ENCODE measurements at places on chromosomes 5 and 9. TPM values are rescaled to one million over a fixed set of nuclear protein-coding genes. Genes with fewer than 3 reads are reported as not detected.

SOX30 gene
- 0.16 TPM for polyA plus RNA-seq

PCDHB12 gene
- polyA plus RNA-seq = 0.18 TPM

DNA sequence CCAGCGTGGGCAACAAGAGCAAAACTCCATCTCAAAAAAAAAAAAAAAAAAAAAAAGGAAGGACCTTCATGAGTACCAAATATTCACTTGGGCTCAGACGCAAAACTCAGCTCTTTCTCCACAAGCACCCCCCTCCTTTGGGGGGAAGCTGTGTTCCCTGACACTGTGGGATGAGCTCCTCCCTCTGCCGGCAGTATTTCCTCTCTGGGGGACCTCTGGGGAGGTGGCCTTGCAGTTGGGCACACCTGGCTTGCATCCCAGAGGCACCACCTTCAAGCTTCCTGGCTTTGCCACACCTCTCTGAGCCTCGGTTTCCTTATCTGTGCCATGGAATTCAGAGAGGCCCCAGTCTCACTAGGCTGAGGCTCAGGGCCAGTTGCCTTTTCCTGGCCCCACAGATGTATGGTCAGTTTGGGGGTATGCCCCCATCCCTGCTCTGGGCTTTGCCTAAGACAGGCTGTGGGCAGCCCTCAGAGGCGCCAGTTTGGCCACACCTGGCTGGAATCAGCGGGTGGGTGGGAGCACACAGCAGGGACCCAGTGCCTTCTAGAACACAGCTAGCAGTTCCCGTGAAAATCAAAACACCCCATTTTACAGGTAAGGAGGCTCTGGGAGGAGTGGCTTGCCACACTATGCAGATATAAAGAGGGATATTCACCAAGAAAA, 157.5 kb upstream of the IER5L start:
- no peaks in the 10 kb centered on the region for H3K36me3 ChIP-seq
- H3K27me3 ChIP-seq = peaks cover 2% of the 10 kb centered on the region
- DNase-seq = no peak
- H3K27ac ChIP-seq = peak overlapping the region; percentile 9

- no peak overlapping the region for H3K27ac ChIP-seq
- DNase-seq = no peak
- no peaks in the 10 kb centered on the region for H3K27me3 ChIP-seq
These were observed 144.2 kb downstream of the PDZD2 start for GRCh38 chr5:31783086-31783645.

HRCT1 gene
- 6.1 TPM for polyA plus RNA-seq

RGS7BP gene
- 0.09 TPM for polyA plus RNA-seq

- H3K27ac ChIP-seq = no peak overlapping the region
- H3K4me3 ChIP-seq = no peak overlapping the region
- no peaks in the 10 kb centered on the region for H3K27me3 ChIP-seq
These were observed 127.6 kb upstream of the CYLC2 start for GRCh38 chr9:102867488-102867887.

DNA sequence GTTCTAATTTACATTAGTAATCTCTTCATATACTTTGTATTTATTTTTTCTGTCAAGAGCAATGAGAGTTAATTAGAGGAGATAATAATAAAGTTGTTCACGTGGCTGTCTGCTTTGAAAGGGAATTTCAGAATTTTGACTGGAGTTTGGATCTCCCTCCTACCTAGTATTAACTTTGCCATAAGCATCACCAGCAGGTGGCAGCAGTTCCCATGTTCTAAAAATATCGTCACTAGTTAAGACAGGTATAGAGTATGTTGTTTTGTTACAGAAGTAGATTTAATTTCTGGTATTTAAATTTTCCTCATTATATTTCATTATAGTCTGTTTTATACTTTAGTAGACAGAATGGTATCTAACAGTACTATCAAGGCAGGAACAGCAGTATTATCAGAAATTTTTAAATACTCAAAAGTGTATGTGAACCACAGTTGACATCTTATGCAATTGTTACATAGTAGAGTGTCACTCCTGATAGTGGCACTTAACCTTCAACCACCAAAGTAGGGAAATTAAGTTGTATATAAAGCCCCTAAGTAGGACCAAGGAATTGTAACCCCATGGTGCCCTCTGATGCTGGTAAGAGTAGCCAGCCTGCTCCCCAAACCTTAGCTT, 20.4 kb downstream of the GNPDA1 start:
- H3K27ac ChIP-seq = no peak overlapping the region
- H3K4me3 ChIP-seq = no peak overlapping the region
- no peaks in the 10 kb centered on the region for H3K27me3 ChIP-seq

DNA sequence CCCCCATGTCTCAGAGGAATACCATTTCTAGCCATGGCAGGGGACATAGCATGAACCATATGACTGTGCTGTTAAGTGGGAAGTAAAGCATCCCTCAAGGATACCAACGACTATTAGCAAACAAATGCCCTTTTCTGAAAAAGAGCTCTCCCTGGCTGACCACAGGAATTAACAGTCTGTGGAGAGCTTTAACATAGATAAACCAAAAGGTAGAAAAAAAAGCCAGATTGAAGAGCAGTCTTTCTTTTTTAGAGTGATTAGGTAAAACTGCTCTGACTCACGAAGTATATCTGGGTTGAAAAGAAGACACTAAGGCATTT, 532.7 kb upstream of the DMAC1 start:
- H3K4me3 ChIP-seq = no peak overlapping the region
- H3K36me3 ChIP-seq = no peaks in the 10 kb centered on the region
- H3K4me1 ChIP-seq = peaks cover 9% of the 10 kb centered on the region
- no peak overlapping the region for H3K27ac ChIP-seq
- DNase-seq = no peak
- H3K27me3 ChIP-seq = no peaks in the 10 kb centered on the region

- no peak overlapping the region for H3K27ac ChIP-seq
- peak overlapping the region; percentile 45 for H3K4me3 ChIP-seq
- DNase-seq = no peak
- no peaks in the 10 kb centered on the region for H3K36me3 ChIP-seq
- H3K27me3 ChIP-seq = peaks cover 49% of the 10 kb centered on the region
- peaks cover 4% of the 10 kb centered on the region for H3K4me1 ChIP-seq
These were observed 594 bp downstream of the ANKRD18A start for GRCh38 chr9:38619556-38620447.

TMEM252 gene
- not detected for polyA plus RNA-seq

- H3K36me3 ChIP-seq = peaks cover 31% of the 10 kb centered on the region
- DNase-seq = no peak
- no peak overlapping the region for H3K4me3 ChIP-seq
- H3K27me3 ChIP-seq = no peaks in the 10 kb centered on the region
- peak overlapping the region; percentile 45 for H3K27ac ChIP-seq
- H3K4me1 ChIP-seq = peaks cover 6% of the 10 kb centered on the region
These were observed 36.8 kb downstream of the GPBP1 start for GRCh38 chr5:57210633-57211032.

DNA sequence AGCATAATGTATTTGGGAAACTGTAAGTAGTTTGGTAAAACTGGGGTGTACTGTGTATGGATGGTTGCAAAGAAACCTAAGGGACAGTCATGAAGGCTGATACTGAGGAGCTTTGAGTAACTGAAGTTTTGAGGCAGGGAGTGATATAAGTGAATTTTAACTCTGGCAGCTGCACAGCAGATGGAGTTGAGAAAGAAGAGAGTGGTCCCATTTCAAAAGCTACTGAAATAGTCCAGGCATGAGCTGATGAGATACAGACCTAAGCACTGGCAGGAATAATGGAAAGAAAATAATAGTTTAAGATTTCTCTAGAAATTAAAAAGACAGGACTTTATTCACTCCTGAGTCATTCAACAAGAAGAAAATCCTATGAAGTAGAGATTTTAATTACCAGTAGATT, 232.0 kb downstream of the CHSY3 start:
- no peak overlapping the region for H3K27ac ChIP-seq
- no peak overlapping the region for H3K4me3 ChIP-seq
- H3K4me1 ChIP-seq = no peaks in the 10 kb centered on the region
- no peak for DNase-seq
- no peaks in the 10 kb centered on the region for H3K27me3 ChIP-seq

MAN1B1 gene
- 107 TPM for polyA plus RNA-seq

- peaks cover 4% of the 10 kb centered on the region for H3K36me3 ChIP-seq
- H3K4me1 ChIP-seq = peaks cover 9% of the 10 kb centered on the region
- peak; percentile 79 for DNase-seq
- H3K27ac ChIP-seq = peak overlapping the region; percentile 19
- H3K27me3 ChIP-seq = no peaks in the 10 kb centered on the region
- peak overlapping the region; percentile 75 for H3K4me3 ChIP-seq
These were observed 484 bp downstream of the GFM2 start for GRCh38 chr5:74766418-74766848.

UNC5A gene
- polyA plus RNA-seq = 0.30 TPM

DNA sequence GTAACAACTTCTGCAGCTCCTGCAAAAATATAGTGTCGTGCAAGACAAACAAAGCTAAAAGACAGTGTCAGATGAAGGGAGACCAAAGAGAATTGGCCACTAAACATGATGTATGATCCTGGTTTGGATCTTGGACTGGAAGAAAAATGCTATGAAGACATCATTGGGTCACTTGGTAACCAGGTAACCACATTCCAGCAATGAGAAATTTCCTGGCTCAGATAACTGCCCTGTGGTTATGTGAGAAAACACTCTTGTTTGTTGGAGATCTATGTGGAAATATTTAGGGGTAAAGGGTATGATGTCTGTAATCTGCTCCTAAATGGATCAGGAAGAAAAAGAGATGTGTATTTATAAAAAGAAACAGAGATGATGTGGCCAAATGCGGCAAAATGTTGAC, 45.5 kb upstream of the ANKRD33B start:
- no peak overlapping the region for H3K4me3 ChIP-seq
- H3K4me1 ChIP-seq = no peaks in the 10 kb centered on the region
- H3K36me3 ChIP-seq = no peaks in the 10 kb centered on the region
- no peak overlapping the region for H3K27ac ChIP-seq
- DNase-seq = no peak

DNA sequence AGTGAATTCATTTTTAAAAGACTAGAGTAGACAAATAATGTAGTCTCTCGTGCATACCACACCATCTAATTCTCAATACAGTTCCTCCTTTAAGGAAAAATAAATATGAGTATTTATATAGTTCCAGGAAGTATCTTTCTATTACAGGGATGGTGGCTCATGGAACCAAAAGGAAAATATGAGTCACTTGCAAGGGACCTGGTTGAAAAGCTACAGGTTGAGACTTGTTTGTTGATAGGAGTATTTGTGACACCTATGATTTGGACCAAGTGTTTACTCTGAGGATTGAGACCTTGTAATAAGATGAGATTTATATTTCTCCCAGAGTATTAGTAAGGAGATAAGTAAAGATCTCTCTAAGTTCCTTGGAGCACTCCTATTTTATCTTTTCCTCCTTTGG, 67.4 kb downstream of the CDO1 start:
- H3K4me1 ChIP-seq = no peaks in the 10 kb centered on the region
- no peak for DNase-seq
- no peaks in the 10 kb centered on the region for H3K27me3 ChIP-seq
- no peaks in the 10 kb centered on the region for H3K36me3 ChIP-seq
- H3K27ac ChIP-seq = no peak overlapping the region

DNA sequence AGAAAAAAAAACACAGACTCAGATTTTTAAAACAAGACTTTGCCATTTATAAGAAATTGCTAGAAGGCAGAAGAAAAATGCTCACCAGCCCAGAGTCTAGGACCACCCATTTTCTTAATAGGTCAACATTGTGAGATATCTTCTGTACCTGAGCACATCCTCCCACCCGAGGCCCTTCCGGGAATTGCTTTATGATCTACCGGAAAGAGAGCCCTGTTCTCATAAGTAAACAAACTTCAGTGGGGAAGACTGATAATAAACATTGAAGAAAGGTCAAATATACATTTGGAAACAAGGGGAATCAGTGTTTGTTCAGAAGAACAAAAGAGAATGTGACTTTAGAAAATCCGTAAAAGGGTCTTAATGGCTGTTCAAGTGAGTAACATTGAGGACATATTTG, 44.4 kb downstream of the PRKACG start:
- no peaks in the 10 kb centered on the region for H3K4me1 ChIP-seq
- no peak overlapping the region for H3K4me3 ChIP-seq
- no peak overlapping the region for H3K27ac ChIP-seq

DNA sequence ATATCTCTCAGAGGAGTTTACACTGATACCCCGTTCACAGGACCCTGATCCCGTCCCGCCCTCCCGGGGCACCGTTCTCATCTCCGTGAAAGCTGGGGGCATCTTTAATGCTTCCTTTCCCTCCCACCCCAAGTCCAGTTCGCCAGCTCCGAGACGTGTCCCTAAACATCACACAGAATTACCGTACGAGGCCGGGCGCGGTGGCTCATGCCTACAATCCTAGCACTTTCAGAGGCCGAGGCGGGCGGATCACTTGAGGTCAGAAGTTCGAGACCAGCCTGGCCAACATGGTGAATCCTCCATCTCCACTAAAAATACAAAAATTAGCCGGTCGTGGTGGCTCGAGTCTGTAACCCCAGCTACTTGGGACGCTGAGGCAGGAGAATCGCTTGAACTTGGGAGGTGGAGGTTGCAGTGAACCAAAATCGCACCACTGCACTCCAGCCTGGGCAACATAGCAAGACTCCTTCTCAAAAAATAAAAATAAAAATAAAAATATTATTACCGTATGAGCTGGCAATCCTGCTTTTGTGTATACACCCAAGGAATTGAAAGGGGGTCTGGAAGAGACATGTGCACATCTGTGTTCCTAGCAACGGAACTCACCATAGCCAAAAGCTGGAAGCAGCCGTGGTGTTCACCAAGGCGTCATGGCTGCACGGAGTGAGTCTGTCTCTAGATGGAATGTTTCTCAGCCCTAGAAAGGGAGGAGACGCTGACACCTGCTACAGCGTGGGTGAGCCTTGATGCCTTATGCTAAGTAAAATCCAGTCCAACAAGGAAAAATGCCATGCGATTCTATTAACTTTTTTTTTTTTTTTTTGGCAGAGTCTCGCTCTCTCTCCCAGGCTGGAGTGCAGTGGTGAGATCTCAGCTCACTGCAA, 1.2 kb upstream of the ABO start:
- H3K36me3 ChIP-seq = no peaks in the 10 kb centered on the region
- H3K4me3 ChIP-seq = no peak overlapping the region
- DNase-seq = no peak
- H3K27ac ChIP-seq = no peak overlapping the region
- peaks cover 37% of the 10 kb centered on the region for H3K27me3 ChIP-seq

- no peak overlapping the region for H3K4me3 ChIP-seq
- no peaks in the 10 kb centered on the region for H3K27me3 ChIP-seq
- peaks cover 6% of the 10 kb centered on the region for H3K4me1 ChIP-seq
- H3K36me3 ChIP-seq = no peaks in the 10 kb centered on the region
These were observed 17.9 kb upstream of the DAPK1 start for GRCh38 chr9:87479801-87480201.

DNA sequence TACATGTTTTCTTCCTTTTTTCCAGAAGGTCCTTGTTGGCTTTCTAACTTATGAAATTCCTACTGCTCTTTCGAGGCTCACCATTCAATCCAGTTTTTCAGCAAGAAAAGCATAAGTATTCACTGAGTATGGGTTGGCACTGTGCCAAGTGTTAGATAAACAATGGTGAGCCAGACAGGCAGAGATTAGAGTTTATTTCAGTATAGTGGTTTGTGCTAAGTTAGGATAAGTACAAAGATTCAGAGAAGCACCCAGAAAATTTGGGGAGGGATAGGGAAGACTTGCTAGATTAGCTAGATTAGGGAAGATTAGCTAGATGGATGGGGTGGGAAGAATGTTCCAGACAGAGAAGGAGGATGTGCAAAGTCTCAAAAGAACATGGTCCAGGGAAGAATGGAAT, 122.9 kb downstream of the OXCT1 start:
- no peak overlapping the region for H3K27ac ChIP-seq
- H3K36me3 ChIP-seq = peaks cover 32% of the 10 kb centered on the region
- no peak overlapping the region for H3K4me3 ChIP-seq
- H3K4me1 ChIP-seq = no peaks in the 10 kb centered on the region
- DNase-seq = no peak
